ENCODE measurements at places on chromosomes 7 and 10.

- DNase-seq: no peak
These were observed 45.6 kb upstream of the PDE1C start for GRCh38 chr7:32115831-32116230.

GRCh38 chr7:107596881-107597581 is 17.0 kb downstream of the BCAP29 start:
- no peak for DNase-seq

GRCh38 chr7:130228840-130229502 is 21.3 kb downstream of the SSMEM1 start:
- no peak for DNase-seq

DNA sequence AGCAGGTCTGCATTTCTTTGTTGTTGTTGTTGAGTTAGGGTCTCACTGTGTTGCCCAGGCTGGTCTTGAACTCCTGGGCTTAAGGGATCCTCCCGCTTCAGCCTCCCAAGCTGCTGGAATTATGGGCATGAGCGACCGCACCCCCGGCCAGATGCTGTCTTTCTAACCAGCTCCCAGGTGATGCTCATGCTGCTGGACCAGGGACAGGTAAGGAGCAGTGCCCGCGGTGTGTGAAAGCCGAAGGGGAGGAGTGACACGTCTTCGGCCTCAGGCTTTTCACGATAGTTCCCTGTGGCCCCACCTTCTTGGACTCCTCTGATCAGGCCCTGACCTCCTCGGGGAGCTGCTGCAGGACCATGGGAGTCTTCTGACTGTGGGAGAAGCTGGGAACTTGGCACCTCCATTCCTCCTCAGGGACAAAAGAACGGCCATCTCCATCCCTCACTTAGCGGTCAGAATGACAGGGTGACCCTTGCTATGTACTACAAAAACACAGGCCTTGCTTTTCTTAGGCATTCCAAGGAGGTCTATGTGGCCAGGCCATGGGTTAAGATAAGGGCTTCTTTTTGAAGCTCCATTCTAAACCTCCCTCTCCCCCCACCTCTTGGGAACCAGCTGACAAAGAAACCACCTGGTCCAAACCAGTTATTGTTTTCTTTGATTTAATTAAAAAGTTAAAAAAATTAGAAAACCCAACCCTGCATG is 5.5 kb downstream of the SFRP5 start:
- DNase-seq: no peak

GRCh38 chr7:114832906-114833595 is 88.8 kb upstream of the MDFIC start:
- DNase-seq: no peak

DNA sequence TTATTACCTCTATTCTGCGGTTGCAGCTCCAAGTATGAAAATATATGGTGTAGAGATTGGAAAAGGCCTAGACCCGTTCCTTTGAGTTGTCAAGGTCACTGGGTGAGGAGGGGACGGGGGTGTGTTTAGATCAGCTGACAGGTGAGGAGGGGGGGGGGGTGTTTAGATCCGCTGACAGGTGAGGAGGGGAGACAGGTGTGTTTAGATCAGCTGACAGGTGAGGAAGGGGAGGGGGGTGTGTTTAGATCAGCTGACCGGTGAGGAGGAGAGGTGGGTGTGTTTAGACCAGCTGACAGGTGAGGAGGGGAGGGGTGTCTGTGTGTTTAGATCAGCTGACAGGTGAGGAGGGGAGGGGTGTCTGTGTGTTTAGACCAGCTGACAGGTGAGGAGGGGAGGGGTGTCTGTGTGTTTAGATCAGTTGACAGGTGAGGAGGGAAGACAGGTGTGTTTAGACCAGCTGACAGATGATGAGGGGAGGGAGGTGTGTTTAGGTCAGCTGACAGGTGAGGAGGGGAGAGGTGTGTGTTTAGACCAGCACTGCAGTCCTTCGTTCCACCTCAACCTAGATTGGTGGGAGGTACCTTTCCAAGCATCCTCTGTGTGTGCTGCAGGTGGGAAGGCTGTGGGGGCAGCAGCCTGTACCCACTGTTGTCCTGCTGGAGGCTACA is 655.0 kb upstream of the ADARB2 start:
- DNase-seq: no peak

DNA sequence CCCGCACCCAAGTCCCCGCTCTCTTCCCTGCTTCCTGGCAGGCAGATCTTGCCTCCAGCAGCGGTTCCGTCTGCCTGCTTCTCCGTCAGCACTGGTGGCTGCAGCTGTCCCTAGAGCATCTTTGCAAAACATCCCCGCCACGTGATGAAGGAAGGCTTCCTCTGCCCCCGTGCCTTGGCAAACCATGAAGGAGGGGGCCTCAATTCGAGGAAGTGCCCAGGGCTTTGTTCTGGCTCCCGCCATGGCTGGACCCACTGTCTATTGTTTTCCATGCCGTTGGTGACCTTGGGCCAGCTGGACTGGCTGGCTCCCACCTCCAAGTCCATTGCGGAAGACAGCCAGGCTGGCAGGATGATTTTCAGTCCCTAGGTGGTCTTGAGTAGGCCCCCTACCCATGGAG is 13.2 kb upstream of the AQP1 start:
- no peak for DNase-seq

- no peak for DNase-seq
These were observed 138.1 kb upstream of the THSD7A start for GRCh38 chr7:11970132-11970531.

All from left colon (tissue), 2 donors.